ENCODE measurements at places on chromosomes 3 and 15. TPM values are rescaled to one million over a fixed set of nuclear protein-coding genes. Genes with fewer than 3 reads are reported as not detected.

GRCh38 chr15:74132681-74133651 is 2.6 kb downstream of the ISLR2 start:
- no peak for DNase-seq

DNA sequence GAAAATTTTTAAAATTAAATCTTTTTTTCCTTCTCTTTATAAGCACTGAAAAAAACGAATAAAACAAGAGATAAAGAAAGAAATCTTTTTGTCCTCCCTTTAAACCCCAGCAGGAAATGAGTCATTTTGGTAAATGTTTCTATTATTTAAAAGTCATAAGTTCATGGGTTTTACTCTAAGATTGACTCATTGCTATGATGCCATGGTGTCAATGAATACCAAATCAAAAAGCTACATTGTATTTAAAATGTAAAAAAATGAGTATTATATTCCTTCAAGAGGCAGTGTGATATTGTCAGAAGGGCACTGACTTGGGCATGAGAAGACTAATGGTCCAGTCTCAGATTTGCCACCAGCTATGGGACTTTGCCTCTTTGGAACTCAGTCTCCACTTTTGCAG is 303.4 kb upstream of the DNAJC19 start:
- no peak for DNase-seq

GRCh38 chr3:188476935-188477334 is 323.0 kb downstream of the LPP start:
- no peak for DNase-seq

Gene ALG1L2
- total RNA-seq: not detected

Gene HHLA2
- not detected for total RNA-seq

Gene DNAH12
- total RNA-seq: not detected

Data from NCI-H460 (cell line).